ENCODE measurements at places on chromosomes 3 and 15.

GRCh38 chr3:194322678-194323211, 28.4 kb downstream of the CPN2 start:
- no peak for DNase-seq

- no peak for DNase-seq
Measured at GRCh38 chr3:127960421-127960965, 45.5 kb downstream of the KBTBD12 start.

DNA sequence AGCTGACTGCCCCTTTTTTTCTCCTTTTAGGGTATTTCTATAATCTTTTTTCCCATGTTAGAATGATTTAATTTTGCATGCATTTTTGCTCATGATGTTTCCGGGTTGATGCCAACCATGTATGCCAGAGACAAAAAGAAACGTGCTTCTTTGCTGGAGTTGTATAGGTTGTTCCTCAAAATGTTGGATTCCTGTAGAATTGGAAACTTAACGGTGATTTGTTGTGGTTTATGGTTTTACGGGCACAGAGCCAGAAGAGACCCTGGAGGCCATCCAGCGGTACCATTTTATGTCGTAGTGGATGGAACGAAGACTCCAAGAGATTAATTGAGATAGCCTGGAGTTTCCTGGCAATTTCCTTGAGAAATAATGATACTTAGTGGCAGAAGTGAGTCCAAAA, 481.5 kb upstream of the RGMA start:
- DNase-seq: no peak

- DNase-seq: peak; percentile 20
Measured at GRCh38 chr3:140863580-140864009, 78.0 kb upstream of the SLC25A36 start.

DNA sequence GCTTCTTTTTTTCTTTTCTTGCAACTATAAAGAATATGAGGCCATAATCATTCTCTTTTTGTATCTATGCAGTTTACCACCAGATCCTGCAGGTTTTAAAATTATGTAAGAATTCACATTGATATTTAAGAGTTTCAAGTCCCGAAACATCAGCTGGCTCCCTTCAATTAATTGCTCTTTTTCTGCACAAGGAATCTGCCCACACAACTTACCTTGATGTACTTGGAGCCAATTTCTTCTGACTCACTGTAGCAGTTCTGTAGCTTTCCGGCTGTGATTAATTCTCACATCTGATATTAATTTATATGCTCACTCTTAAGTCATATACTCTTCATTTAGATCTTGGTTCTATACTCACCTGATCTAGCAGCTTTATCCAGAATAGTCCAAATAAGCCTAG, 781.8 kb downstream of the CADM2 start:
- no peak for DNase-seq

- no peak for DNase-seq
Measured at GRCh38 chr3:161265916-161266571, 44.9 kb downstream of the NMD3 start.

DNA sequence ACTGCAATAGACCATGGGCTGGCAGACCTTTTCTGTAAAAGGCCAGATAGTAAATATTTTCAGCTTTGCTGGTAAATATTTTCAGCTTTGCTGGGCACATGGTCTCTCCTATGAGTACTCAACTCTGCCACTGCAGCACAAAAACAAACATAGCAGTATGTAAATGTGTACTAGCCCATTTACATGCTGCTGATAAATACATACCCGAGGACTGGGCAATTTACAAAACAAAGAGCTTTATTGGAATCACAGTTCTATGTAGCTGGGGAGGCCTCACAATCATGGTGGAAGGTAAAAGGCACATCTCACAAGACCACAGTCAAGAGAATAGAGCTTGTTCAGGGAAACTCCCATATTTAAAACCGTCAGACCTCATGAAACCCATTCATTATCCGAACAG, 793.0 kb downstream of the EDEM1 start:
- no peak for DNase-seq

GRCh38 chr3:172167892-172168648, 128.7 kb downstream of the FNDC3B start:
- no peak for DNase-seq

GRCh38 chr3:61925721-61926120, 364.4 kb downstream of the PTPRG start:
- no peak for DNase-seq

DNA sequence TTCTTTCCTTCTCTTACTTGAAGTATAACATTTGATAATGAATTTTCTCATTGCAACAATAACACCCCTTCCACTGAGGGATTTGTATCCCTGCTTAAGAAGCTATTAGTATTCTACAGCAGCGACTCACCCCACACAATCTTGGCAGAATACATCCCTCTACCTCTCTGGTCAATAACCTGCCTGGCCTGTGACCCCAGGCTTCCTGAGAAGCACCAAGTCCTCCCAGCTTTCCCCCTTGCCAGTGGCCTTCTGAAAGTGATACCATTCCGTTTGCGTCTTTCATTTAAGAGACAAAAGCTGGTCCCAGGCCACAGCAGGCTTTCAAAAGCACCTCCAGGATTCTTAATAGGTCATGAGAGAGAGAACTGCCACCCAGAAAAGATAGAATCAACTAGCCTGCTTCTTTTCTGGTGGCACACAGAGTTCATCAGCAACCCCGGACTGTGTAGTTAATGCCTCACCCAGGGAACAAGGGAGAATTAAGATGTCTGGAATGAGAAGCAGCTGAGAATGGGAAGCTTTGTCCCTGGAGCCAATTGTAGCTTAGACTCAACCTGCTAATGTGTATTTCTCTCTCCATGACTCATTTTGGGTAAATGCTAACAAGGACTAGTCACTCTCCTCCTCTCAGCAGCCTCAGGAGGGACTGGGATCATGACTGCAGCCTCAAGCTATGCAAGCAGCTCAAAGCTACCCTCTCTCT, 101.0 kb upstream of the CPNE4 start:
- DNase-seq: no peak
